Glomerular endothelial cell (primary cell): ENCODE measurements at places on chromosomes 2 and 18.

- no peak for DNase-seq
These were observed 19.0 kb upstream of the SIX2 start for GRCh38 chr2:45028276-45028675.

DNA sequence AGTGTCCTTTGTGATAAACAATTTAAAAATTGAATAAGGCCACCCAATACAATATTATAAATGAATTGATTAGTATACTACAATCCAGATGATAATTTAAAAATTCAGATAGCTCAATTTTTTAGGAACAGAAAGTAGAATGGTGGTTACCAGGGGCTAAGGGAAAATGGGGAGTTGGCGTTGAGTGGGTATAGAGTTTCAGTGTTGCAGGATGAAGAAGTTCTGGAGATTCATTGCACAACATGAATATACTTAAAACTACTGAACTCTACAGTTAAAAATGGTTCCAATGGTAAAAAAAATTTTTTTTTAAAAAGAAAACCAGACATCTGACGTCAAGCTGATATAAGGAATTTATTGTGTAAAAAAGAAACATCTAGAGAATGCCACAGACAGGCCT, 20.9 kb downstream of the SLC39A6 start:
- no peak for DNase-seq

DNA sequence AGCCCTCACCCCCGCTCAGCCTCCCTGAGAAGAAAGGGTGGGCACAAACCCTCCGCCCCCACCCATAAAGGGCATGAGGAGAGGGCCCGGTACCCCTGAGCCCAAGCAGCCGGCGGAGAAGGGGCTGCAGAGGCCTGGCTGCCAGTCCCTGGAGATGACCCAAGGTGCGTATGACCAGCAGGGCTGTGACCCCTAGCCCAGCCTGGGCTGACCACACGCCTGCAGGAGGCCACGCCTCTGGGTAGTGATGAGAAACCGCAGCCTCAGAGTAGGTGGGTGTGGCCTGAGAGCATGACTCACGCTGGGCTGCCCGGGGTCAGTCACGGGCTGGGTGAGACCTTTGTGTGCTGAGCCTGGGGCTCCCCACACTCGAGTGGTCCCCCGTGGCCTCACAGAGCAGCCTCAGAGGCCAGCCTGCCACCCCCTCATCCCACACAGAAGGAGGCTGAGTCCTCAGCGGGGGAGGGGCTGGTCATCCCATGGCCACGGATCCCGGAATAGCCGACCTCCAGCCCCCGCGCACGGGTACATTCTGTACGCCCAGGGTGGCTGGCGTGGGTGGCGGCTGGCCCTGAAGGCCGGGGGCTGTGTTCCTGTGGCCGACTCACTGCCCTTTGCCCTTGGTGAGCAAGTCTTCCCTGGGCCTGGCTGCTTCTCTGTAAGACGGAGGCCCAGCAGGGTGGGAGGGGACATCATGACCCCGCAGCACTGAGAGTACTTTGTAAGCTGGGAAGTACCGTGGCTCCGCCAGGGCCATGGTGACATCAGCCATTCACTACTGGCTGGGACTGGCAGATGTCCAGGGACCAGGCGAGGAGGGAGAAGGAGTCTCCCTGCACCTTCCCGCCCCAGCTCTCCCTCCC, 110.8 kb upstream of the OTOS start:
- DNase-seq = no peak

GRCh38 chr2:203451011-203451410, 84.1 kb downstream of the RAPH1 start:
- DNase-seq = no peak

- DNase-seq = no peak
These were observed at the start of gene GBX2 for GRCh38 chr2:236168110-236169080. GBX2 (minus strand) TSS chr2:236168386; CDS start chr2:236167971, 415 bp downstream.

DNA sequence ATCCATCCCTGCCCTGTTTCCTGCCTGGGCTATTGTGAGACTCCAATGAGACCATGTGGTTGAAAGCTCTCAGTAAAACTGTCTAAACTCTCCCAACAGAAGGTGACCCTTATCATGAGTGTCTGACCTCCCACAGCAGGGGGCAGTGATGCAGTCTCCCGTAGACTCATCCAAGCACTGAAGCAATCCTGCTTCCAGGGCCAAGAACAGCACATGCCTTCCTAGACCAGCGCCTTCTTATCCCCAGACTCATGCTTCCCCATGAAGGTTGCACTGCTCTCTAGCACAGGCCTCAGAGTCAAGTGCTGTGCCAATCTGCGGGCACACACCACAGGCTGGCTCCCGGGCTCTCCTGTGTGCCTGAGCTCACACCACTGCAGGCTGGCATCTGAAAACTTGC, 112.3 kb downstream of the TNS1 start:
- no peak for DNase-seq
